ENCODE measurements at places on chromosomes 1 and 21.

GRCh38 chr1:147821883-147822282, 61.5 kb upstream of the GJA5 start:
- no peak for DNase-seq

- no peak for DNase-seq
Measured at GRCh38 chr1:91791691-91792488, 94.1 kb downstream of the TGFBR3 start.

DNA sequence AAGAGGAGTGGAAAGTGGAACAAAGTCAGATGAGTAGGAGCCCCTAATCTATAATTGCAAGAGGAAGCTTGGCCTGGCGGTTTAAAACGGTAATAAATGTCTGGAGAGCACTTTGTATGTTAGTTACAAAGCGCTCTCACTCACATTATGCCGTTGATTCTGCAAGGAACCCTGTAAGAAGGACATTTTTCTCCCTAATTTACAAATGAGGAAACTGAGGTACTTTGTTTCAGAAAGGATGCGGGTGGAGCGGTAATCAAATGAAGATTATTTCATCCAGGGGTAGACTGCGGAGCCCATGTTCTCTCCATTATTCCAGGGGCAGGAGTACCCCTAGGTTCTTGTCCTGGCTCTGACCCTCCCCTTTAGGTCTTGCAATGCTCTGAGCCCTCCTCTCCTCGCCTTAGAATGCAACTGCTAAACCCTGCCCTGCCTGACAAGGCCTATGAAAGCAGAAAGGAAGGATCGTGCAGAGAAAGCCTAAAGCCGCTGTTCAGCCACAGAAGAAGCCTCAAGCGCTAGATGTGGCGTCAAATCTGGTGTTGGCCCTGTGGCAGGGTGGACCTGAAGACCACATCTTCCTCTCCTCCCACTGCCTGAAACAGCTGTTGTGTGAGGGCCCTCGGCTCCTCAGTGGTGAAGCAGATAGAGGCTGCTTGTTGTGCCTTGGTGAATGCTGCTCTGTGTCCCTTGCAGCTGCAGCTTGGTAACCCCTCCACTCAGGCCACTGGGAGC, 588 bp upstream of the PACC1 start:
- DNase-seq = peak; percentile 72

GRCh38 chr1:112027696-112028095, 38.2 kb upstream of the KCND3 start:
- DNase-seq = no peak

GRCh38 chr21:28294051-28294450, 698.6 kb downstream of the LTN1 start:
- no peak for DNase-seq

DNA sequence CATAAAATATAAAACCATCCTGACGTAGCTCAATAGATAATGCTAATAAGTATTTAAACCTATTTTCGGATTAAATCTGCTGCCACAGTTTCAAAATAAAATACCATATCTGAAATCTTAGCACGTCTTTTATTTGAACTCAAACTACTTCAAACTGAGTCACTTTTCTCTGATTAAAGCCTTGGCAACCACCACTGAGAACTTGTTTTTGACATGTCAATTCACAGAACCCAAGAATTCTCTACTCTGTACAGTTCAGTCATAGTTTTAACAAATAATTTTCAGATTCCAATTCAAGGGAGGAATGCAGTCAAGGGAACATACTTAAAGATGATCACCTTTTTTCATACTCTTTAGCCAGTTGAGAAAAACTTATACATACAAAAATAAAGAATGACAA, 643.2 kb downstream of the KCNT2 start:
- DNase-seq = no peak

GRCh38 chr1:20640183-20640597, 6.9 kb downstream of the PINK1 start:
- DNase-seq = no peak

DNA sequence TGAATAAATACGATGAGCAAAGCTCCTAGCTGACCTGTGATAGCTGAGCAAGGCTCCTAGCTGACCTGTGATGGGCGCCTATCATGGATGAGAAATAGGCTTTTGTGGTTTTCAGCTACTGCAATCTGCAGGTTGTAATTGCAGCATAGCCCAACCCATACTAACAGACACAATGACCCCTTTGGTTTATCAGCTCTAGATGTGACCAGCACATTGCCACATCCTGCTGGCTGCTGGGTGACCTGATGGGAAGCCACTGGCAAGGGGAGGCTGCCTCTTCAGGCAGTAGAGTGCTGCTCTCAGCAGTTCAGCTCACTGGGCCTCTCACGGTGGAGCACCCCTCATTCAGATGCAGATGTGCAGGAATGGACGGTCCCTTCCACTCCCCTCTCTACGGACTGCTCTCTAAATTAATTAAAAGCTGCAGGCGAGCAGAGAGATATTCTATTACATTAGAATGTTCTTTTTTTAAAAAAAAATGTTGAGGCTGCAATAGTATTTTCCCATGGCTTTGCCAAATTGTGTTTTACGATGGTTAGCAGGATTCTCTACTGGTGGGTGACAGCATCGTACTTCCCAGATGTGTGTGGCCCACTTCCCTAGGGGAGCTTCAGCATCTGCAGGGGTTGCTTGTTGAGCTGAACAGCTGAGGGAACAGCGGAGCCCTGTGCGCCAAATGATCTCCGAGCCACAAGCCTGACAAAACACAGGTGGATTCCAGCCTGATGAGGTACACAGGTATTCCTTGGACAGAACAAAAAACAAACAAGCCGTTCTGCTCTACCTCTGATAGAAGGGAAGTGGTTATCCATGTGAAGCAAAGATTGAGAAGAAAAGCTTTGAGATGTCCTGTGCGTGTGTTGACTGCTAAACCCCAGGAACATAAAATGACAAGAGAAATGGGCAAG, 65.0 kb downstream of the SYT6 start:
- peak; percentile 50 for DNase-seq

GRCh38 chr1:220113136-220113695, 19.3 kb downstream of the IARS2 start:
- DNase-seq = no peak

GRCh38 chr1:195740862-195741261, 867.4 kb downstream of the KCNT2 start:
- DNase-seq = no peak

GRCh38 chr1:47991187-47991586, 6.0 kb downstream of the TRABD2B start:
- DNase-seq = no peak

- no peak for DNase-seq
Measured at GRCh38 chr21:43614839-43615238, 44.4 kb downstream of the HSF2BP start.

- DNase-seq = no peak
Measured at GRCh38 chr1:12600880-12601633, 17.0 kb downstream of the DHRS3 start.

GRCh38 chr1:24443241-24443656, 27.6 kb downstream of the NIPAL3 start:
- DNase-seq = no peak

DNA sequence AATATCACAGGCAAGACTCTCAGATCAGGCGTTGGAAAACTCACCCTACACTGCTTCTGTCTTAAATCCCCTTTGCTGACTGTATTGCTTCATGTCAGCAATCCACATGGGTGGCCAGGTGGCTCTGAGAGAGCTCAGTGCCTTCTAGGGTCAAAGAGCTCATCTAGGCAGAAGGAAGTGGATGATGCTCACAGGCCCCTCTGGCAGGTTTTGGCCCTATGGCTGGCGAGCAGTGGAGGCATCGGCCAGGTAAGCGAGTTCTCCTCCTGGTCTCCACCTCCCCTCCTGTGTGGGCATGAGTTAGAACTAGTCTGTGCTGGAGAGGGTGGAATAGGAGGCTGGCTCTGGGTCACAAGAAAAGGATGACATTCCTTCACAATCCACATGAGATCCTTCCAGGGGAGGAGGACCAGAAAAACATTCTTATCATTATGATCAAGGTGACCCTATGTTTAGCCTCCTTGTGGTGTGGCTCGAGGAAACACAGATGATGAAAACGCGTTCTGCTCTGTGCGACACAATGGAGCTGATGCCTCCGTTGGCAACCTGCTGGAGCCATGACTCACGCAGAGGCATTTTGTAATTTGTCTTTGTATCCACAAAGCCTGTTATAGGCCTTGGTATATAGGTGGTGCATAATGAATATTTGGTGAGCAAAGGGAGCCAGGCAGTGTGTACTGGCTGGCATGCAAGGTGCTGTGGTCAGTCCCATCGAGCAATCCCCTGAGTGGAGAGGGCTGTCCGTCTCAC, 264.6 kb upstream of the RAB4A start:
- no peak for DNase-seq

DNA sequence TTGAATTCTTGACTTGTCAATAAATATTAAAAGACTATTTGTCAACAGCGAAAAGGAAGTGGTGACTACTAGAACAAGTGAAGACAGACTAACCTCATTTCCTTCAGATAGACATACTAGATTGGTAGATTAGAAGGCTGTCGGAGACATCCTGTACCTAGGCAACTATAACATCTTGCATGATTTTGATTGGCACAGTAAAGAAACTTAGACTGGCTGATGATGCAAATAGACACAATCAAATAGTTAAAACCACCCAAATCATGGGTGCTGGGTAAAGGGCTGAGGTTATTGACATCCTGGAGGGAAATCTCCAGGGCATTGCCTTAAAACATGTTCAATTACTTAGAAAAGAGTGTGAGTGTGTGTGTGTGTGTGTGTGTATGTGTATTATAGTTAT, 85.9 kb upstream of the EDEM3 start:
- DNase-seq = no peak

- no peak for DNase-seq
Measured at GRCh38 chr1:20058531-20058930, 11.5 kb upstream of the PLA2G5 start.

DNA sequence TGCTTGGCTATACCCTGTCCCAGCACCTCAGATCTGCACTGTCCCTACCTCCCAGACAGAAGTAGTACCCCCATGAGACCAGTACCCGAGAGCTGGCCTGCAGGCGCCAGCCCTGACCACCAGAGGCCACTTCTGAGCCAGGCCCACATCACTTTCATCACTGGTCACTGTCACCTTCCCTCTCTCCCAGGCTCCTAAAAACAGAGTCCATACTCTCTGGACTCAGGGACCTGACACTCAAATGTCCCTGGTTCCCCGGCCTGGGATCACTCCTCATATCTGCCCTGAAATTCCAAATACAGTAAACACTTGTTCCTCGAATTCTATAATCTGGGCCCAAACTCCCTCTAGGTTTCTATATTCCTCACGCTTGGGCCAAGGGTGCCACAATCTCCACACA, 18.7 kb downstream of the TMEM53 start:
- DNase-seq = no peak

- no peak for DNase-seq
Measured at GRCh38 chr21:28991861-28992525, 684 bp downstream of the LTN1 start.

GRCh38 chr1:159171254-159171687, at the start of gene CADM3:
CADM3 (plus strand) TSS chr1:159171615; CDS start chr1:159171766, 151 bp downstream.
- no peak for DNase-seq

- no peak for DNase-seq
Measured at GRCh38 chr21:46066591-46067331, 31.2 kb upstream of the COL6A2 start.

DNA sequence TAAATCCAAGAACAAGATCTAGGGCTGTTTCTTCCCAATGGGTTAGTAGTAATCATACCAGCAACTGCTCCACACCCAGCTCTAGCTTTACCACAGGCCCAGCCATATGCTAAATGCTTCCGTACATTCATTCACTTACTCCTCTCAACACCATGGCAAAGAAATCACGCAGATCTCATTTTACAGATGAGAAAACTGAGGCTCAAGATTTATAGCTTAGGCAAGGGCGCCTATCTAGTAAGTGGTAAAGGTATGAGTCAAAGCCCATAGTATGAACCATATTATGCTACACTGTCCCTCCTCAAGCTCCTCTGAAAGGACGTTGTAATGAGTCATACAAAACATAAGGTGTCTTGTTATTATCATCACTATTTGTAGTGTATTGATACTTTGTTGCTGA, 82.2 kb downstream of the NIBAN1 start:
- no peak for DNase-seq

DNA sequence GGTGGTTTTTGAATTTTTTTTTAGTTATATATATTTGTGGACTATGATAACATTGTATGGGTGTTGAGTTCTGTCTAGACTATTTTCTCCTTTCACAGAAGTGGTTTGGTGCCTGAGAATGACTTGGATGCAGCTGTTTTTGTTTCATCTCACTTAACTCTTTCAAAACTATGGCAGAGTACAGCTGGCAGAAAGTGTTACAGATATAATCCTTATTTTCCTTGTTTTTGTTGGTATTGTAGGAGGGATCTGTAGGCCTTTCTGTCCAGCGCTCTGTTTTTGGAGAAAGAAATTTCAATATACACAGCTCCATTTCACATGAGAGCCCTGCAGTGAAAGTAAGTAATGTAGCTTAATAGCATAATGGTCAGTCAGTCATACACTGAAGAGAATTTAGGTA, 13.1 kb downstream of the CDC7 start:
- no peak for DNase-seq

DNA sequence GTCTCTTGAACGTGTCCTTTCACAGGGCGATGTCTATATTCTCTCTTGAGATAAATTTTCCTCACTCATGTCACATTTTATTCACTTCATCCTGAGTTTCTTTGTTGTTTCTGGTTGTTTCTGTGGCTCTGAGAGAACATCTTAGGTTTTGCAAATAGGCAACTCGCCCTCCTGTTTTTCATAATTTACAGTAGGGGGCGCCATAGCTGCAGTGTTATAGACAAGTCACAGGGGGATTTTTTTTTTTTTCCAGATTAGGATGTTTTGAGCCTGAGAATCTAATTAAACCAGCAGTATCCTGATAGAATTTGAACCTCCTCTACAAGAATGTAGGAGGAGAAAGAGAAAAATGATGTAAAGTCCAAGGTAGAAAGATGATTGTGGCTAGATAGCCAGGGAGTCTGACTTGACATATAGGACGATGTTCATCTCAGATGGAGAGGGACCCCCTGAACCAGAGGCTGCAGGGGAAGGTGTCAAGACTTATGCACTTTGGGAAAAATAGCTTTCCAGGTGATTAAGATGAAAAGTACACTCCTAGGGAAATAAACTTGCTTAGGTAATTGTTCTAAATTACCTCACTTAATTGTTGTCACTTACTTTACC, 76.3 kb downstream of the ZP4 start:
- DNase-seq = peak; percentile 18

- no peak for DNase-seq
Measured at GRCh38 chr1:214123061-214123784, 135.4 kb downstream of the PROX1 start.

DNA sequence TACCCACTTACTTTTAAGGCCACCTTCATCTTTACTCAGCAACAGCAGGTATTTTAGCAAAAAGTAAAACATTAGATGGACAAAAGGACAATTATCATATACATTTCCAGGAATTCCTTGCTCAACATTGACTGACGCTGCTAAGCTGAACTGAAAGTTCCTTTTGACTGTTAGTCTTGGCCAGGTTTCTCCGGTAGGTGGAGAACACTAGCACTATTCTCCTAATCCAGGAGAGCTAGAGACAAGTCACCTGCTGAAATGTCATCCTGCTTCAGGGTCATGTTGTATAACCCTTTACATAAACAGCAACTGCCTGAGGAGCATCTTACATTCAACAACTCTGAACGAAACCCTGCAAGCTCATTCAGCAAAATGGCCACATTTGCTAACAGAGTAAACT, 109.0 kb upstream of the ESRRG start:
- no peak for DNase-seq

- DNase-seq = no peak
Measured at GRCh38 chr1:176450526-176450925, 12.4 kb upstream of the PAPPA2 start.
